HCT116 (cell line): ENCODE measurements at places on chromosomes 5 and 9.

DNA sequence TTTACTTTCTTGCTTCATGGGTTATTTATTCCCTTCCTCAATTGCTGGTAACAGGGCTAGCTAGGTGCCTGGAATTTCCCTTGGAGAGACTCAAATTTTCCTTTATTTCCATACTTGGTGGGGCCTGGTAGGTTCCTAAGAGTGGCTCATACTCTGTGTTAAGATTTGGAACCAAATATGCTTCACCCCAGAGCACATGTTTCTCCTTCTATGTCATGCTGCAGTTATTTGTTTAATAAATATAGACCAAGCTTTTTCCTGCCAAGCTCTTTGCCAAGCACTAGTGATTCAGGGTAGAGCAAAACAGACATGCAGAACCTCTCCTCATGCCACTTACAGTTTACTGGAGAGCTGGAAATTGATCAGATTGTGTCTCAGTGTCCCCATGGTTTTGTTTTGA lies 290.3 kb upstream of the SGCD start:
- H3K36me3 ChIP-seq, result no peaks in the 10 kb centered on the region
- H3K4me3 ChIP-seq, result no peak overlapping the region
- DNase-seq, result no peak

DNA sequence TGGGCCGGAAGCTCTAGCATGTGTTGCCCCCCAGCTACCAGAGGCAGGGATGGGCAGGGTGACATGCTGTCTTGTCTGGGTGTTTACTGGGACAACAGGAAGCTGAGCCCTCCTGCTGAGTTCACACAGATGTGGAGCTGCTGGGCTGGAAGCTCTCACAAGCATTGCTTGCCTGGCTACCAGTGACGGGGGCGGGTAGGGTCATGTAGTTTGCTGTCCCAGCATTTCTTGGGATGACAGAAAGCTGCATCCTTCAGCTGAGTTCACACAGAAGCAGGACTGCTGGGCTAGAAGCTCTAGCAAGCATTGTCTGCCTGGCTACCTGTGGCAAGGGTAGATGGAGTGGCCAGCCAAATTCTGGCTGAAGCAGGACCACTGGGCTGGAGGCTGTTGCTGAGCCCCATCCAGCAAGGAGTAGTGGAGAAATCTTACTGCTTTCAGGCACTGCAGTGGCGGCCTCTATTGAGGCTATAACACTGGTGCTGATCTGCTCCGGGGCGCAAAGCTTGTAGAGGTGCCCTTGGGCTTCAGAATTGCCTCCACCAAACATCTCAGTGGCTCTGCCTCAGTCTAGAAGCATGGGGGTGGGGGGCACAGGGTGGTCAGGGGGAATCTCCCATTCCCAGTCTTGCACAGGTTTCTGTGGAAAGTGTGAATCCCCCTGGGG lies 25.1 kb downstream of the POLK start:
- DNase-seq, result no peak
- no peaks in the 10 kb centered on the region for H3K27me3 ChIP-seq
- no peak overlapping the region for H3K4me3 ChIP-seq
- H3K36me3 ChIP-seq, result no peaks in the 10 kb centered on the region

DNA sequence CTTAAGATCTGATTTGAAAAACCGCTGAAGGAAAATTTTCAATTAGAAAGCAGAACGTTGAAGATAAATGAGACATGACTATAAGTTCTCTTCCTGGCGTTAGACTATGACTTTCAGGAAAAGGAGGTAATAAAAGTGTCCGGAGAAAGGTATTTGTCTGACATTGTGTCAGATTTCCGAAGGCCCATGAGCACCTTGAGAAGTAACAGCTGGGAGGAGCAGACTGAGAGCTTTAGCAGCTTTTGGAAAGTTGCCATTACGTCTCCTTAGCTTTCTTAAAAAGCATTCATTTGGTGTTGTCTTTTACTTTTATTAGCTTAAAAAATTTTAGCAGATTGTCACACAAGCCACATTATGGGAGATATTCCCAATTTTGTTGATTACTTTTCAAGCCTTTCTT lies 363.5 kb downstream of the NDUFS4 start:
- no peaks in the 10 kb centered on the region for H3K27me3 ChIP-seq
- no peak for DNase-seq
- no peaks in the 10 kb centered on the region for H3K36me3 ChIP-seq
- H3K4me1 ChIP-seq, result no peaks in the 10 kb centered on the region

DNA sequence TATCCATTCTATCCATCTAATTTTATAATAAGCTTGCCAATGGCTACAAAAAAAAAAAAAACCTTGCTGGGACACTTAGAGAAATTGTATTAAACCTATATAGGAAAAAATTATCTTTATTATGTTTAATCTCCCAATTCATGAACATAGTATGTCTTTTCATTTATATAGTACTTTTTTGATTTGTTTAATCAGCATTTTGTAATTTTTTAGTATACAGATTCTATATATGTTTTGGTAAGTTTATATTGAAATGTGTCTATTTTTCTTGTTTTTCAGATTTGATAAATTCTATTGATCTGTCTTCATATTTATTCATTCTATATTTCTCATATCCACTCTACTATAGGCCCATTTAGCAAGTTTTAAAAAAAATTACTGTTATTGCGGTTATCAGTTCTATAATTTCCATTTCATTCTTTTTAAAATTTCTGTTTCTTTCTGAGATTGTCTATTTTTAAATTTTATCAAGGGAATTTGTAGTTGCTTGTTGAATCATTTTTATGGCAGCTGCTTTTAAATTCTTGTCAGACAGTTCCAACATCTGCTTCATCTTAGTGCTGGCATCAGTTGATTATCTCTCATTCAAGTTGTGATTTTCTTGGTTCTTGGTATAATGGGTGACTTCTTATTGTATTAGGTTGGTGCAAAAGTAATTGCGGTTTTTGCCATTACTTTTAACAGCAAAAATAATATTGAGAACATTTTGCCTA lies 170.1 kb upstream of the S1PR3 start:
- no peak overlapping the region for H3K4me3 ChIP-seq
- H3K36me3 ChIP-seq, result no peaks in the 10 kb centered on the region
- no peak overlapping the region for H3K27ac ChIP-seq
- no peak for DNase-seq
- H3K4me1 ChIP-seq, result no peaks in the 10 kb centered on the region
- peaks cover 2% of the 10 kb centered on the region; the same call in 1 of the 2 replicates for H3K27me3 ChIP-seq

DNA sequence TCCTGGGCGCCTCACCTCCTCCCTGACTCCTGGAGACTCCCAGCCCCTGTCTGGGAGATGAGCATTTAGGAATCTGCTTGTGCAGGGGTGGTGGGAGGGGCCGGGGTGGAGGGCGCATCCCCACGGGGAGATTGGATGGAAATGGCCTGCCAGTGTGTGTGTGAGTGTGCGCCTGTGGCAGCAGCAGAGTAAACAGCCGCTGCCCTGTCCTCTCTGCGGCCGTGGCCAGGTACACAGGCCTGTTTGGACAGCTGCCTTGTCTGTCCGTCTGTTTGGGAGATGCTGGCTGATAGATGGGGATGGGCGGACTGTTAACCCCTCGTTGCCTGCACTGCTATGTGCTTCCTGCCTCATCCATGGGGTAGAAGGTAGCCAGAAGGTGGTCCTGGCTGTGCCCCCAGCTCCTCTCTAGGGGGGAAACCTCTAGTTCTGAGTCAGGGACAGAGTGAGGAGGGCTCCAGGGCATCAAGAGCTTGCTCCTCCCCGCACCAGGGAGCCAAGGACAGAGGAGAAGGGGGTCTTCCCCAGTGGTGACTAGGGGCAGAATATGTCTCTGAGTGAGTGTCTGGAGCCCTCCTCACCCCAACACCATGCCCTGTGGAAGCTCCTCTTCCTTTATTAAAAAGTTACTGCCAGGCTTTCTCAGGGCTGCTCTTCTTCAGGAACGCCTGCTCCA lies 60.1 kb downstream of the LMX1B start:
- H3K36me3 ChIP-seq, result no peaks in the 10 kb centered on the region
- no peak overlapping the region for H3K27ac ChIP-seq
- H3K4me1 ChIP-seq, result peaks cover 1% of the 10 kb centered on the region; the same call in 1 of the 2 replicates

GRCh38 chr5:148394587-148395019 lies 10.8 kb downstream of the FBXO38 start:
- peaks cover 17% of the 10 kb centered on the region for H3K36me3 ChIP-seq
- H3K27me3 ChIP-seq, result no peaks in the 10 kb centered on the region
- no peak overlapping the region for H3K4me3 ChIP-seq
- no peak for DNase-seq

DNA sequence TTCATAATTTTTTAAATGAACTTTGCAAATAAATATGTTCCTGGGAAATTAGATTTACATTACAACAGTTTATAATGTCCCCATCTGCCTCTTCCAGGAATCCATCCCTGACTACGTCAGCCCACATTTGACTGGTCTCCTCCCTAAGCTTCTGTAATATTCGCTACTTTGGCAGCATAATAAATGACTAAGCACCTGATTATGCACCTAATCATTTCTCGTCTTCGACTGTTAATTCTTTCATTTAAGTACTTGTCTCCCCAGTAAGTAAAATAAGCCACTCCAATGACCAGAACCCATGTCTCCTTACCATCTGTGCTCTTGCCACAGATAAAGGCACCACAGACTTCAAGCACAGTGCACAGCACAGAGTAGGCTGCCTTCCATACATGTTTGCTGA lies 122.7 kb downstream of the DENND1A start:
- no peak overlapping the region for H3K27ac ChIP-seq
- H3K4me3 ChIP-seq, result no peak overlapping the region
- no peaks in the 10 kb centered on the region for H3K27me3 ChIP-seq
- H3K36me3 ChIP-seq, result no peaks in the 10 kb centered on the region
- no peaks in the 10 kb centered on the region for H3K4me1 ChIP-seq

- H3K36me3 ChIP-seq, result no peaks in the 10 kb centered on the region
- H3K4me1 ChIP-seq, result 0 out of 2 replicates have a peak, but pooled peaks cover 3% of the 10 kb centered on the region
- no peak overlapping the region for H3K4me3 ChIP-seq
- no peaks in the 10 kb centered on the region for H3K27me3 ChIP-seq
- no peak overlapping the region for H3K27ac ChIP-seq
These were observed 226.6 kb downstream of the SNX18 start for GRCh38 chr5:54743997-54744788.

DNA sequence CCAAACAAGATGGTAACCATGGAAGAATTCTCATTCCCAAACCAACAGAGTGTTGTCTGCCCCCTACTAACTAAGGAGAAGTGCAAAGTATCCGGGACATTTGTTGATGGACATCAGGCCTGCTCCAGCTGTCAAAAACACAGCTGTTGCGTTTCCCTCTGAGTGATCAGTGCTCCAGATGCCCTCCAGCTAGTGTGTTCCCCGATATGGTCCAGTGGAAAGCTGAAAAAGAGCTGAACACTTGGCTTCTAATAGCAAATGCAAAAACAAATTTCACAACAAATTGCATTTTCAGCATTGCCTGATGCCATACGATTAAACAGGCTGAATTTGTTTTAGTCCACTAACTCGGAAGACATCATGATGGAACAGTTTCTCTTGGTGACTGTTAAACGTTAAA lies 1398.7 kb downstream of the PTPRD start:
- H3K4me3 ChIP-seq, result no peak overlapping the region
- H3K27ac ChIP-seq, result no peak overlapping the region
- H3K4me1 ChIP-seq, result no peaks in the 10 kb centered on the region
- no peaks in the 10 kb centered on the region for H3K36me3 ChIP-seq

GRCh38 chr9:86768020-86768419 lies 179.3 kb downstream of the GAS1 start:
- peaks cover 14% of the 10 kb centered on the region; the same call in 1 of the 2 replicates for H3K27me3 ChIP-seq
- peaks cover 18% of the 10 kb centered on the region for H3K4me1 ChIP-seq
- H3K4me3 ChIP-seq, result no peak overlapping the region
- H3K36me3 ChIP-seq, result no peaks in the 10 kb centered on the region
- no peak overlapping the region for H3K27ac ChIP-seq

DNA sequence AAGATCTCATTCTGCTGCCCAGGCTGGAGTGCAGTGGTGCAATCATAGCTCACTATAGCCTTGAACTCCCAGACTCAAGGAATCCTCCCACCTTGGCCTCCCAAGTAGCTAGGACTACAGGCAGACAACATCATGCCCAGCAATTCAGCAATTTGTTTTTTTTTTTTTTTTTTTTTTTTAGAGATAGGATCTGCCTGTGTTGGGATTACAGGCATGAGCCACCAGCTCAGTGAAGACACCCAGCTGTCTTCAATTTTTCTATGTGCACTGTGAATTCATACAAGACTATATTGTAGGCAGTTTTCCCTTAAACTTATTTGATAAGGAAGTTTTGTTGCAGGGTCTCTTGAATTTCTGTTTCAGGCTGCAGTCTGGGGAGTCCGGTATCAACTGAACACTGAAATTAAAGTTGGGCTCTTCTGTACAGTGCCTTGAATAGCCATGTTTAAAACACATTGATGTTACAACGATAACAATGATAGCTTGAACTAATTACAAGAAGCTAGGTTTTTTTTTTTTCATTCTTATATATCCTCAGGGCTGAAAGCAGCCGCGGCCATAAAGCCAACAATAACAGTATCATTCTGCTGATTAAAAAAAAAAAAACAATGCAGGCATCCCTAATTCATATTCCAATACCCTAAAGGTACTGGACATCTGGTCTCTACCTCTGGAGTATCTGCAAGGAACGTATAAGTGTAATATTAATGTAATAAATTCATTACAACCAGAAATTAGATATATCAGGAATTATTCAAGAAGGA lies 63.5 kb downstream of the MPDZ start:
- H3K4me1 ChIP-seq, result no peaks in the 10 kb centered on the region
- no peak for DNase-seq
- H3K4me3 ChIP-seq, result no peak overlapping the region
- H3K27me3 ChIP-seq, result no peaks in the 10 kb centered on the region; the same call in 1 of the 2 replicates

GRCh38 chr9:36407122-36407723 lies 7.2 kb upstream of the RNF38 start:
- no peak overlapping the region for H3K4me3 ChIP-seq
- DNase-seq, result peak; percentile 50
- no peak overlapping the region for H3K27ac ChIP-seq
- no peaks in the 10 kb centered on the region for H3K36me3 ChIP-seq

DNA sequence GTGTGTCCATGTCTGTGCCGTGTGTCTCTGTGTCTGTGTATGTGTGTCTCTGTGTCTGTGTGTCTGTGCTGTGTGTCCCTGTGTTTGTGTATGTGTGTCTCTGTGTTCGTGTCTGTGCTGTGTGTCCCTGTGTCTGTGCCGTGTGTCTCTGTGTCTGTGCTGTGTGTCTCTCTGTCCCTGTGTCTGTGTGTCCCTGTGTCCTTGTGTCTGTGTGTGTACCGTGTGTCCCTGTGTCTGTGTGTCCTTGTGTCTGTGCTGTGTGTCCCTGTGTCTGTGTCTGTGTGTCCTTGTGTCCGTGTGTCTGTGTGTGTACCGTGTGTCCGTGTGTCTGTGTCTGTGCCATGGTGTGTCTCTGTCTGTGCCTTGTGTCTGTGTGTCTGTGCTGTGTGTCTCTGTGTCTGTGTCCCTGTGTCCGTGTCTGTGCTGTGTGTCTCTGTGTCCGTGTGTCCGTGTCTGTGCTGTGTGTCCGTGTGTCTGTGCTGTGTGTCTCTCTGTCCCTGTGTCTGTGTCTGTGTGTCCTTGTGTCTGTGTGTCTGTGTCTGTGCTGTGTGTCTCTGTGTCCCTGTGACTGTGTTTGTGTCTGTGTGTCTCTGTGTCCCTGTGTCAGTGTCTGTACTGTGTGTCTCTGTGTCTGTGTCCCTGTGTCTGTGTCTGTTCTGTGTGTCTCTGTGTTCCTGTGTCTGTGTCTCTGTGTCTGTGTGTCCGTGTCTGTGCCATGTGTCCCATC lies 23.2 kb downstream of the CACNA1B start:
- DNase-seq, result no peak
- H3K36me3 ChIP-seq, result no peaks in the 10 kb centered on the region
- peaks cover 12% of the 10 kb centered on the region; the same call in 1 of the 2 replicates for H3K27me3 ChIP-seq
- H3K4me1 ChIP-seq, result no peaks in the 10 kb centered on the region
- H3K27ac ChIP-seq, result no peak overlapping the region

GRCh38 chr5:175789670-175790069 lies 81.7 kb upstream of the CPLX2 start:
- no peak overlapping the region for H3K27ac ChIP-seq
- no peaks in the 10 kb centered on the region for H3K36me3 ChIP-seq
- no peaks in the 10 kb centered on the region for H3K4me1 ChIP-seq
- DNase-seq, result no peak
- 0 out of 2 replicates have a peak, but pooled peaks cover 5% of the 10 kb centered on the region for H3K27me3 ChIP-seq

GRCh38 chr5:156991714-156992113 lies 28.7 kb upstream of the TIMD4 start:
- H3K4me1 ChIP-seq, result no peaks in the 10 kb centered on the region
- peak; percentile 10 for DNase-seq
- 0 out of 2 replicates have a peak, but pooled peaks cover 5% of the 10 kb centered on the region for H3K27me3 ChIP-seq
- no peaks in the 10 kb centered on the region for H3K36me3 ChIP-seq
- H3K27ac ChIP-seq, result no peak overlapping the region
